Erythroblast (primary cell): ENCODE measurements at places on chromosomes 7 and 10.

GRCh38 chr7:132690174-132690573 is 113.9 kb upstream of the PLXNA4 start:
- DNase-seq, result no peak

GRCh38 chr10:100742936-100743335 is 2.4 kb upstream of the PAX2 start:
- DNase-seq, result no peak

DNA sequence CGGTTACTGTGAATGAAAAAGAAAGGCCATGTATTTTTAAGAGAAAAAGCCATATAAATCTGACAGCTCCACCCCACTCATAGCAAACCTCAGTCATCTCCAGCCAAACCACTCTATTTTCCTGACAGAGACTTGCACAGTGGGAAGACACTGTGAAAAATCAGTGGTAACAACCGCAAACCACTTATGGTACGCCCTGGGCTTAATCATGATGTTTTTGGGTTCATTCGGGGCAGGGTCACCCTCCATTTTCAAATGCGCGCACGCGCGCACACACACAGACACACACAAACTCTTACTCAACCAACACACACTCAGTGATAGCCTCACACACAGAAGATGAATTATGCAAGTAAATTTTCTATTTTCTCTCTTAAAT is 82.1 kb upstream of the HPS1 start:
- DNase-seq, result no peak

DNA sequence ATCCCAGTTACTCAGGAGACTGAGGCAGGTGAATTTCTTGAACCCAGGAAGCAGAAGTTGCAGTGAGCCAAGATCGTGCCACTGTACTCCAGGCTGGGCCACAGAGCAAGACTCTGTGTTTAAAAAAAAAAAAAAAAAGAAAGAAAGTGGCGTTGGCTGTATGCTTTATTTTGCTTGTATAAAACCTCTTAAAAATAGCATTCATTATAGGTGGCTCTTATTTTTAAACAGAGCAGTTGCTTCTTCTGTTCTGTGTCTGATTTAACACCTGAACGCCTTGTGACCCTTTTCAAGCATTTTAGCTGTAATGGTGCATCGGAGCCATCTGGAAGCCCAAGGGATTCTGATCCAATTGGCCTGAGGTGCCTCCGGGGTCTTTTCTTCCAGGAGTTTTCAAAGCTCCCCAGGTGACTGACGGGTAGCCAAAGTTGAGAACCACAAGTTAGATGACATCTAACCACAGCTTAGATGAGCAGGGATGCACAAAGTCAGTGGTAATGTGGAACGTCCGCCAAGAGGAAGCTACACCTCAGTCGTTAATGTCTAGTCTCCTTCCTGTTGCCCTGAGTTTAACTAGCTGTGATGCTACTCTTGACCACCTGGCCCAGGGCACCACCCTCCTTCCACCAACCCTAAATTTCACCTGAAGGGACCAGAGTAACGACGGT is 274.6 kb upstream of the KLF6 start:
- no peak for DNase-seq

DNA sequence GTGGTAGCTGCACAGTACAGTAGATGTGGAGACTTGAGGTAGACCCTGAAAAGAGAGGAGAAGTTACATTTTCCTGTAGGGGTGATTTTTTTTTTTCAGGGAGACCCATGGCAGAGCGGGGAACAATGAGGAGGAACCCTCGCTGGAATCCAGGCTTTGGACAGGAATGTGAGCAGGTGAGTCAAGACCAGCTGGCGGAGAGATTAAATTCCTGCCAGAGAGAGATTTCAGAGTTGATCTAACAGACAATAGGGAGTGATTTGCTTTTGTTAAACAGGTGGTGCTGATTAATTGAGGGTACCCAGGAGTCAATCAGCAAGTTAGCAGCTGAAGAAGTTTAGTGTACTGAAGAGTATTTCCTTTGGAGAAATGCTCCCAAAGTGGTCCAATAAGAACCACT is 41.6 kb upstream of the MINDY3 start:
- DNase-seq, result no peak

GRCh38 chr7:119196183-119196582 is 971.7 kb downstream of the ANKRD7 start:
- no peak for DNase-seq

DNA sequence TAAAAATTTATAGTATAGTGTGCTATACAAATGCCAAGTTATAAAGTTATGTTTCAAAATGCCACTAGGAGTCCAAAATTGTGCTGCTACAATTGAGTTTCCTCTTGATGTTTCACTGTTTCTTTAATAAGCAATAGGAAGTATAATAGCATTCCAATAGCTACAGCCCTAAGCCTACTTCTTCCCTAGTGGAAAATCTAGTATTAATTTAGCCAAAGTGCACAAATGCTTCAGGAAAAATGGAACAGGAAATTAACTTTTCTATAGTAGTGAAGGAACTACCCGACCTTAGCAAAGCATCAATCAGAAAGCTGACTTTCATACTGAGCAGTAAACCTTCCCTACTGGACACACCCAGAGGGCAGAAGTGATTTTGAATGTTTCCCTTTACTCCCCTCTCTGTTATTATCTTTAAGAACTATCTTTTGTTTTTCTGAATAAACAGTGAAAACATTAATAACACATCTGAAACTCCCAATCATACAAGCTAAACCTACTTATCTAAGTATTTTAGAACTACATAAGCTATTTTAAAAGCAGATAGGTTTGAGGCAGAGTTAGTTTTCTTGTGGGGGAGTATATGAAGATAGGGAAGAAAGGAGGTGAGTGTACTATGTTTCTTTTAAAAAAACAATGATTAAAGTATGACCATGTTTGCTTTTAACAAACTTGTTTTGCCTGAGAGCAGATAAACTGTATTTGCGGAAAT is 13.7 kb downstream of the CPED1 start:
- DNase-seq, result no peak

DNA sequence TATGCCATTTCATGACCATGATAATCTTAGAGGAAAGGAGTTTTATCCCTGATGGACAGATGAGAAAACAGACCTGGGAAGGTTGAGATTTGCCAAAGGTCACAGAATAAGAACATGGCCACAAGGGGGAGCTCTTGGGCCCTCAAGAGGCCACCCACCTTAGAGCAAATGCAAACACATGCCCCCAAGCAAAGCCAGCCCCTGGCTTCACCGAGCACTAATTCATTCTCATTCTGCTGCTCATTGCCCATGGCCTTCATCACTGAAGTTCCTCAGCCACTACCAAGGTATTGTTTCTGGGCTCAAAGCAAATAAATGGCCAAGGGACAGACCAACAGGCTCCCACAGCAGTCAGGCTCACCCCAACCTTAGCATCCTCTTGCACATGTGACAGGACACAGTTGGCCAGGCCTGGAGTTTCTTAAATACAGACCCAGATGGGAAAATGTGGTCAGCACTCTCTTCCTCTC is 44.2 kb downstream of the PDLIM1 start:
- DNase-seq, result peak; percentile 89

DNA sequence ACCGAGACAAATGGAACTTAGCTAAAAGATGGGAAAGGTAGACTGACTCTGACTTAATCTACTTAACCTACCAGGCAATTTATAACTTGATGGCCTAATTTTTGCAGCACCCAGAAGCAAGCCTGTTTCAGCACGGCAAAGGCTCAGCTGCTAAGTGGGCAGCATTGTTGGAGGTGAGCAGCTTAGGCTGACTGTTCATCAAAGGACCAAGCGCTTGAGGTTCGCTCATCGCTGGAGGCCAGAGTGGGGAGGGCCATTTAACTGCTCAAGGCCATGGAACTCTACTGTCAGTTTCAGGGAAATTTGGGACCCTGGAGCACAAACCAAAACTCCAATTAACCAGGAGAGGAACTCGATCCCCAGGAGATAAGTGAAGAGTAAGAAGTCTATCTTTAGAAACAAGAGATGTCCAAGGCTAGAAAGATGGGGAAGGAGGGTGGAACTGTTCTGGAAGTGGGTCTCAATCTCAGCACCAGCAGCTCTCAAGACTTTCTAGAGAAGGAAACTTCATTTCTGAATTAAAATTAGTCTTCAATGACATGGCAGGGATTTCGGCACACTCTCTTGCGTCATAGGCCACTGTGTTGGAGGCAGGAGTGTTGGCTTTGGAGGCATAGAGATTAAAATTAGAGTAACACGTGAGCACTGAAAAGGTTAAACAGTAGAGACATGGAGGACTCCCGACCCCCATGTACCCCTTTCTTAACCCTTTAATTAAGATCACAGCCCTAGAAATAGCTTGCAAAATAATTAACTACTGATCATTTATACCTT is 43.1 kb downstream of the EGFR start:
- no peak for DNase-seq

- no peak for DNase-seq
Observed at GRCh38 chr7:105778956-105779355, 97.4 kb downstream of the ATXN7L1 start.

GRCh38 chr10:34526758-34527730 is 288.1 kb downstream of the PARD3 start:
- DNase-seq, result no peak

DNA sequence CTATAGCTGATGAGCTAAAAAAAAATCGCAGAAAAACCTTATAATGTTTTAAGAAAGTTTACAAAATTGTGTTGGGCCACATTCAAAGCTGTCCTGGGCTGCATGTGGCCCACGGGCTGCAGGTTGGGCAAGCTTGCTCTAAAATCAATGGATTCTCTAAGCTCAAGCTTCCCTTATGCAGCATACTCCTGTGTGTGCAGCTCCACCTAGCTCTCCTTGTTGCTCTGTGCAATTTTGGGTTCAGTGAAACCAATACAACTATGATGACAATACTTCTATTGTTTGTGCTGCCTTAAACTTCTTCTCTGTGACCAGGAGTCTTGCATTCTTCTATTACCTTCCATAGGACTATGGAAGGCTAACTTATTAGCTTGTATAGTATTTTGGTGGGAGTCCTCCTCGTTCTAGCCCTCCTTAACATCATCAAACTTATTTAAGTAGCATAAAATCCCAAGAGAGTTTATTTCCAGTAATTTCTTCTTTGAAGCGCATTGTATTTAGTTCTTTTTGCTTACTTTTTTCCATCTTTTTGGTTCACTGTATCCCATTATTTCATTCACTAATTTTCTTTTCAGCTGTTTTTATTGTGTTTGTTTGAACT is 170.9 kb upstream of the SMIM30 start:
- peak; percentile 14 for DNase-seq

GRCh38 chr7:75644589-75644988 is 94.2 kb downstream of the HIP1 start:
- no peak for DNase-seq

DNA sequence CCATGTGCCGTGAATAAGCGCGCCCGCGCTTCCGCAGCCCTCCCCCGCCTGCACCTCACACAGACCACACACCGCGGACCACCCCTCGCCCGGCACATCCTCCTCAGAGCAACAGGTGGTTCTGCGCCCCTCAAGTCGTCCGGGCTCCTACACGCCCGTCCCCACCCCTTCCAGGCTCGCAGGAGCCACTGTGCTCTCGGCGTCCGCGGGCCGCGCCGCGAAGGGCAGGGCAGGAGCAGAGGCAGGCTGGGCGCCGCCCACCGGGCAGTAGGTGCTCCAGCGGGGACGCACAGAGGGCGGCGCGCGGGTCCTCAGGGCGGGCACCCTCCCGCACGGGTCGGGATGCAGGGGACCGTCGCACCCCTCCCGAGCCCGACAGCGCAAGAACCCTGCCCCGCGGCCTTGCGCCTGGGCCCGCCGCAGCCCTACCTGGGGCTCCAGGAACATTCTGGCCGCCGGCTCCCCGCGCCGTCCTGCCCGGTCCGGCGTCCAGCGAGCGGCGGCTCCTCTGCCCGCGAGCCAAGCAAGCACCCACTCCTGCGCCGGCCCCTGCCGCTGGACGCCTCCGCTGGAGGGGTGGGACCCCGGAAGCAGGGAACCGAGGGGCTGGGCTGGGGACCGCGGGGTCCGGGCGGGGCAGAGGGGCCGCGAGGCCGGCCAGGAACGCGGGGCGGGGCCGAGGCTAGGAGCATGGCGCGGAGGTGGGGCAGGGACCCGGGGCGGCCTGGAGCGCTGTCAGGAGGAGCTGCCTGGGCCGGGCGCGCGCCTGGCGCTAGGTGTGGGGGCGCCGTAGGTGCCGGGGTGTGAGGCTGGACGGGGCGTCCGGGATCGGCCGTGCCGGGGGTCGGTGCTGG is 37.4 kb downstream of the RASGEF1A start:
- no peak for DNase-seq

DNA sequence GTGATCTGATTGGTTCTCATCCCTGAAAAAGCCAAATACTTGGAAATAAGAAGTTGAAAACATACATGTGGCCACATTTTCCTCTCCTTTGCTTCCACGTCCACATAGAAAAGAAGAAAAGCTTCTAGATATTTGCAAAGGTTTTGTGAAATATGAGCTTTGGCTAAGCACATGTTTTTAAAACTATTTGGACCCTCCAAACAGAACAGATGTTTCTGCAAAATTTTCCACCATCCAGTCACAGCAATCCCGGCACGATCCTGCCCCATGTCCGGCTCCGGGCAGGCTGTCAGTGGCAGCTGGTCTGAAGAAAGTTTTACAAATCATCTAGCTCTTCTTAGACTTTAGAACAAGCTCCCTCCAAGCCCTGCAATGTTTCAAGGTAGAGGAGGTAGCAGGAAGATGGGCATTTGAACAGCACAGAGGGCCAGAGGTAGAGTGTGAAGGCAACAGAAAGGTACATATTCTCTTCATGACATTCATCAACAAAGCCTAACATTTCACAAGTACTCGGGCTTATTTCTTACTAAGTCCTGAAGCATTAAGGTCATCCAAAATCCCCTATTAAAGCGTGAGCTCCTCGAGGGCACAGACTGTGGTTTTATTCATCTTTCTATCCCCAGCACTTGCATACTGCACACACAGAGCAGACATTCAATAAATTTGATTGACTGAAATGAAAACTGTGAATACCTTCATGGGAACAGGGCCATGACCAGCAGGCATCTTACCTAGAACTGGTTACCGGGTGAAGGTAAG is 110.1 kb downstream of the JAZF1 start:
- DNase-seq, result no peak

DNA sequence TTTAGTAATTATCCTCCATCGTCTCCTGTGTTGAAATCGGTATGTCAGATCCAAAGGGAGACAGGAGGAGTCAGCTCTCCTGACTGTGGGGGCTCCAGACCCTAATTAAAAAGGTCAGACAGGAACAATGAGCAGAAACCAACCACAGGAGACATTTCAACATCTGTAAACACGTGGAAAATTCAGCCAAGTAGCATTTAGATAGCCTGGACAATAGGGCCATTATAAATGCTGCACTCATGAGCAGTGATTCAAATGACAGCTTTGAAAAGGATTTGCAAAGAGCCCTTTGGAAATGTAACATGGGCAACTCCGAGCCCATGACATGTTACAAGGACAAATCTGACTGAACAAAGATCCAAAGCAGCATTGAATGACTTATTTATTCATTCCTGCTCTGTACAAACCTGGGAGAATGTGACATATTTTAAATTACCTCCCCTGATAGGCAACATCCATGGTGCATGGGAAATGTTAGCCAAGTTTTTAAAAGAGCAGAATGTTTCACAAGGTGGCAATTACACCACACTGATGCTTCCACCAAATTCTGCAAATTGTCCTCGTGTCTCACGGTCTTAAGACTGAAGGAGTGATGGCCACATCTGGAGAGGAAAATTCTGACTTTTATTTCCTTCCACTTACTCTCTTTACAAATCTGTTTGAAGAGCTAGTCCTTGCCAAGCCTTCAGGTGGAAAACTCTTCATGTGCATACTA is 113.3 kb upstream of the KMT2E start:
- no peak for DNase-seq

GRCh38 chr7:27433581-27433980 is 191.0 kb downstream of the EVX1 start:
- no peak for DNase-seq
